ENCODE measurements at places on chromosomes 16 and 17. TPM values are rescaled to one million over a fixed set of nuclear protein-coding genes. Genes with fewer than 3 reads are reported as not detected.
A peak's percentile ranks its signal among the peaks of the same experiment; 100 is the strongest.

GRCh38 chr16:57091200-57091974, 996 bp upstream of the CPNE2 start:
- no peak for DNase-seq

DNA sequence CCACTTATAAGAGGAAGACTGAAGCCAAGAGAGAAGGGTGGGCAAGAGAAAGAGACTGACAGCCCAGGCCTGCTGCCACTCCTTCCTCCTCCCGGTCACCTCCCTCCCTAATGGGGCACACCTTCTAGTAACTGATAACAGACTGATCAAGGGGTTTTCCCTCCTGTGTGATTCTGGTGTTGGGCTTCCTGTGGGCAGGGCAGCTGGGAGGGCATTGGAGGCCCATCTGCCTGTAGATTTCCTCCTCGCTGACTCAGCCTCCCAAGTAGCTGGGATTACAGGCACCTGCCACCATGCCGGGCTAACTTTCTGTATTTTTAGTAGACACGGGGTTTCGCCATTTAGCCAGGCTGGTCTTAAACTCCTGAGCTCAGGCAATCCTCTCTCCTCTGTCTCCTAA, 16.2 kb downstream of the CA4 start:
- DNase-seq = no peak

DNA sequence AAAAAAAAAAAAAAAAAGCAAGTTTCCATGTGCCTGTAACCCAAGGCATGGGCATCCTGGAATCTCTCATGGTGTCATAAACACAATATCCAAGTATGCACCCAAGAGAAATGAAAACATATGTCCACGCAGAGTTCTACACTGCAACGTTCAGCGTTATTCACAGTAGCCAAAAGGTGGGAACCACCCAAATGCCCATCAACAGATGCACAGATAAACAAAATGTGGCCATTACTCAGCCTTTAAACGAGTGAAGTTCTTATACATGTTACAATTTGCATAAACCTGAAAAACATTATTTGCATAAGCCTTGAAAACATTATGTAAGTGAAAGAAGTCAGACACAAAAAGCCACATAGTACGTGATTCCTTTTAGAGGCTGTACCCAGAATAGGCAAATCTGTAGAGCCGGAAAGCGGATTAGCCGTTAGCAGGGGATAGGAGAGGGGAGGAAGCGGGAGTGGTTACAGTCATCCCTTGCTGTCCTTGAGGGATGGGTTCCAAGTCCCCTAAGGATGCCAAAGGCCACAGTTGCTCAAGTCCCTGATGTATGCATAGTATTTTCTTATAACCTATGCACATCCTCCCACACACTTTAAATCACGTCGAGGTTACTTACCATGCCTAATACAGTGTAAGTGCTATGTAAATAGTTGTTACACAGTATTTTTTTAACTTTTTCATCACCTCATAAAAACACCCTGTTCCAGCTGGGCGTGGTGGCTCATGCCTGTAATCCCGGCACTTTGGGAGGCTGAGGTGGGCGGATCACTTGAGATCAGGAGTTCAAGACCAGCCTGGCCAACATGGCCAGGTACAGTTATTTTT, 47.3 kb upstream of the DNAH17 start:
- DNase-seq = no peak

- DNase-seq = no peak
Observed at GRCh38 chr17:80064696-80065095, 28.3 kb downstream of the CCDC40 start.

- DNase-seq = no peak
Observed at GRCh38 chr16:81908466-81909262, 102.6 kb downstream of the SDR42E1 start.

DNA sequence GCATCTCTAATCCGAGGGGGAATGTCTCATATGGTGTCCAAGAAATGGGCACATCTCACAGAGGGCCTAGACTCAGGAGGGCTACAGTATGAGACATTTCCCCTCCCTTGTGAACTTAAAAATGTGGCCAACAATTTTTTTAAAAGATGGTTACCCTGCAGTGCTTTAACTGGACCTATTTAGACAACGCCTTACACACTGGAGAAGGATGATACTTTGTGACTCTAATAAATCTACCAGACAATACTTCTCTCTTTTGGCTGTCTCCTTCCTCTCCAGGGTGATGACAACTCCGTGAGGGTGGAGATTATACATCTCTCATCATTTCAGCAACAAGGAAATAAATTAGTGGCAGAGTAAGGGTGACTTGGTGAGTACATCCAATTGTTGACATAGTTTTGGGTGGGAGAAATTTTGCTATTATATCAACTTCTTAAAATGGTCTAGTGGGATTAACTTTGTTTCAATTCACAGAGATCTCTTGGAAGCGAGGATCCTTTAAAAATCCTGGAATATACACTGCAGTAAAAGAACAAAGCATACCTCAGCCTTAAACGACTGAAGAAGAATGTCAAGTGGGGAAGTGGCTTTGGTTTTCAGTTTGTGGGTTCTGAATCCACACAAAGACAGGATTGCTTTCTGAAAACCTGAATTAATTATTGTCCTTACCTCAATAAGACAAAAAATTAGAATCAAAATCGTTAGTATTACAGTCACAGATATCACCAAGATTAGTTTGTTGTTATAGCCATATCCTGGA, 89.8 kb downstream of the KPNA2 start:
- no peak for DNase-seq

DNA sequence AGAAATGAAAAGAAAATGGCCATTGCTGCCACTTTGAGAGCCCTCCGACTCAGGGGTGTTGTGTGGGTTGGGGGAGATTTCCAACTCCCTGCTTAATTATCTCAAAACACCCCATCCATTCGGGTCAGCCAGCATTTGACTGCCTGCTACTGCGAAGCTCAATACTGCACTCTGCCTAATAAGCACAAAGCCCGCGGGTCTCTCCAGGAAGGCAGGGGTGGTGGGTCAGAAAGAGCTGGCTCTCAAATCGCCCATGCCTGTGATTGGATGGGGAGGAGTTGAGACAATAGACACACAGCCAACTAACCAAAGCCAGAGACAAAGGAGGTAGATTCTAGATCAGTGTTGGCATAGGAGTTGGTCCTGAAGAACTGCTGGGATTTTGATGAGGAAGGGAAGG, 2.3 kb upstream of the XAF1 start:
- DNase-seq = no peak

- no peak for DNase-seq
Observed at GRCh38 chr17:31248986-31249834, 47.8 kb downstream of the OMG start.

DNA sequence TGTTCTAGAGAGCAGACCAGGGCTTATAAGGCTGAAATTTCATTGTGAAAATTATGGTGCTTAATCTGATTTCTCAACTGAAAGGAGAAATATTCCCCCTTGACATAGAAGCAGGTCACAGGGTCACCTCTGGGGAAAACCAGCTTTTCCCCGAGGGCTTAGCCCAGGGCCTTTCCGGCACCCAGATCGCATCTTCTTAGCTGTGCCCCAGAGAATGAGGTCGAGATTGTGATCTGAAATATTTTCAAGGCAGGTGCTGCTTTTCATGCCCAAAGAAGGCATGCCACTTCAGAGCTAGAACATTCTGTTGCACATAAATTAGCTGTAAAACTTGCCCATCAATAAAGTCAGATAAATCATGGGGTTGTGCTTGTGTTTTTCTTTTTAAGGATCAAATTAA, 25.4 kb upstream of the ARHGAP17 start:
- DNase-seq = no peak

GRCh38 chr16:11140466-11140865, 115.5 kb downstream of the SOCS1 start:
- peak; percentile 53 for DNase-seq

DNA sequence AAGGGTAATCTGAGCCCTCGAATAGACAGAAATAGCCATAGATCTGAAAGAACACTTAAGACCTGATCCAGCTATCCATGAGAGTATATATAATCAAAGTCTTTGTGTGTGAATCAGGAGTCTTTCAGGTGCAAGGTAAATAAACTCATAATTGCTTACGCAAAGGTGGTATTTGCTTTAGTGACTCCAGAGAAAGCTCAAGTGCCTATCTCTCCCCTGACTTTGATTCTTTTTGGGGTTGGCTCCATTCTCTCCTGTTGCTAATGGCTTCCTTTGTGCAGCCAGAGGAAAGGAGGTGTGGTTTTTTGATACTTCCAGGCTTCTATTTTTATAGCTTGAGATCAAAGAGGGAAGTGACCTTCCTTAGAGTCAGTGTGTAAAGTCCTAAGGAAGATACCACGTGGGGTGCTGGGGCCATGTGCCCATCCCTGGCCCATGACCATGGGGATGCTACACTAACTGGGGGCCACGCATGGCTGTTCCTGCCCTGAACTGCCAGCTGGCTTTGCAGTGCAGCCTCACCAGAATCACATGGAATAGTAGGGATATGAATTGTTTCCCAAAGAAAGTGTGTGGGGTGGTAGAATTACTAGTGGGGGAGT, 45.8 kb downstream of the TENT4B start:
- no peak for DNase-seq

Gene ASGR1
- 2.2 TPM for total RNA-seq

DNA sequence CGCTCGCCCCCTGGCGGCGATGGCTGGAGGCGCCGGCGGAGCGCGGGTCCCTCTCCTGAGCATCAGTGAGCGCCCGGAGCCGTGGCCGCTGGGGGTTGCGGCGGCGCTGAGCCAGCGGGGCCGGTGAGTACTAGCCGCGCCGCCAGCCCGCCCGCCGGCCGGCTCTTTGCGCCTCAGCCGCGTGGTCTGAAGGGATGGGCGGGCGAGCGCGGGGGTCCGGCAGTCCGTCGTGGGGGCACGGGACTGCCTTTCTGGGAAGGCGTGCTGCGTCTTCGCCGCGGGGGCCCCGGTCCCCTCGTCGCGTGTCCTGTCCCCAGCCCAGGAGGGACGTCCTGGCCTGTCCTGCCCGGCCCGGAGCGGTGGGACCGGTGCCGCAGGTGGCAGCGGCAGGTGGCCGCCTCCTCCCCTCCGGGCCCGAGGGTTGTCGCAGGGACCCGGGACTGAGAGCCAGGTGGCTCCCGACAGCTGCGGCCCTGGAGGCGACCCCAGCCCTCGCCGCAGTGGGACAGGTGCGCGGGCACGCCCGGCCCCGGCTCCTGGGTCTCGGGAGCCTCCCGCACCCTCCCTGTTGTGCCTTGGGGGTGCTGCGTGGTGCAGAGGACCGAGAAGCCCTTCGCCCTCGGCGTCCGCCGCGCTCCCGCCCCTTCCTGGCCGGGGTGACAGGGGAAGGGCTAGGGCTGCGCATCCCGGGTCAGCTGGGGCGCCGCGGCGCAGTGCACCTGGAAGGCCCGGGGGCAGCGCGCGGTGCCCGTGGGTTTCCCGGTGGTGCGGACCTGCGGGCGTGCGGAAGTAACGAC, at the start of gene SPECC1:
Gene SPECC1, plus strand, starts transcription at position 58 of the 797 bp plus-strand sequence. CDS start 87,293 bp downstream, outside the sequence.
- DNase-seq = peak; percentile 96

DNA sequence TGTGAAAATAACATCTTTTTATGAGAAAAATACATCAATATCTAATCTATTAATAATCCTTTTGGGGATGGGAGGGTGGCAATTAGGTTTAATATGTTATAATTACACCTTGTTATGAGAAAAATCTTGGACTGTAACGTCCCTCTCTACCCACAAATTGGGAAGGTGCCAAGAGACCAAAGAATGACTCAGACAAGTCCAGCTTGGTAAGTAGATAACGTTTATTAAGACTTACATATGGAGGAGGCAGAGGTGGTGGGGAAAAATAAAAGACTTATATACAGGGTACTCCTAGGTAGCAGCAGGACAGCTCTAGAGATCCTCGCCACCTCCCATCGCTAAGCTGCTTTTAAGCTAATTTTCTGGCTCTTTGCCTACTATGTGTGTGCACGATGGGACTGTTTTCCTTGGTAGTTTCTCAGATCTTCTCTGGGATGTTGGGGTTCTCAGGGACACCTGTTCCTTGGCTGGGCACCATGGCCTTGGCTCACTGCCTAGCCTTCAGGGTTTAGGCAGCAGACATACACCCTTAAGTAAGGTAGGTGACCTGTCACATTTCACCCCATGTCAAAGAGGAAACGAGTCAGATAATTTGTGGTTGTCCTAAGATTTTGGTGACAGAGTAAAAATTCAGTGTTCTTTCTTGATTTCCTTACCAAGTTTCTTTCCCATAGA, 31.5 kb downstream of the RBL2 start:
- no peak for DNase-seq

DNA sequence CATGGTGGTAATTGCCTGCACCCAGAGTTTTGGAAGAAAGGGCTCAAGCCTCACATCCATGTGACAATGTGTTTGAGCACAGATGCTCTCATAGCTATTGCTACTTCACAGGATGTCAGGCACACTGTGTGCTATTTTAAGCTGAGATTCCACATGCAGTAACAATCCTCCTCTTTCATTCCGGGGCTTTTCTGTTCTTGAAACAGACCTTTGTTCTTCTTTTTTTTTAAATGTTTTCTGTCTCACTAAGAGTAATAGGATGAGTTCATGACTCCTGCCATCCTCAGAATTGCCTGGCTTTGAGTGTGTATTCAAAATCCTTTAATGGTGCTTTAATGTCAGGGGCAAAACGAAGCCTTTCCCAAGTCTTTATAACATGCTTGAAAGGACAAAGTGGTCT, 198.9 kb downstream of the ABCC12 start:
- no peak for DNase-seq

Gene PYY
- not detected for total RNA-seq

GRCh38 chr17:76155988-76156661, 15.1 kb upstream of the FOXJ1 start:
- peak; percentile 75 for DNase-seq

Gene ARL2BP
- total RNA-seq = 52.0 TPM

Gene CCR7
- 0.39 TPM for total RNA-seq

- no peak for DNase-seq
Observed at GRCh38 chr16:25433388-25433787, 175.7 kb upstream of the ZKSCAN2 start.

DNA sequence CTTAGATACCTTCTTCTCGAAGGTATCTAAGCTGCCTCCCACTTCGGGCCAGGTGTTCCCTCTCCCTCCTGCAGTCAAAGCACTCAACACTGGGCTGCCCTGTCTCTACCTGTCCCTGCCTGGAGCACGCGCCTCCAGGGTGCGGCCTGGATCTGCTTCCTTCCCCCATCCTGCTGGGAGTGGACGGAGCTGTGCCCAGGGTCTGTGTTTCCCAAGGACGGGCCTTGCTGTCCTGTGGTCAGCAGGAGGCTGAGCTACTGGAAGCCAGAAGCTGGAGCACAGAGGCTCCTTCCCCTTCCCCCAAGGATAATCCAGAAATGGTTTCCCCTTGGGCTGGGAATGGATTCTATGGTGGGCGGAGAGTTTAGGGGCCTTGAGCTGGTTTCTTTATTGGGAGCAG, 16.7 kb downstream of the LLGL2 start:
- DNase-seq = no peak

Data from mesenteric fat pad (tissue), 1 donor.